ENCODE measurements at places on chromosomes 4 and X.

DNA sequence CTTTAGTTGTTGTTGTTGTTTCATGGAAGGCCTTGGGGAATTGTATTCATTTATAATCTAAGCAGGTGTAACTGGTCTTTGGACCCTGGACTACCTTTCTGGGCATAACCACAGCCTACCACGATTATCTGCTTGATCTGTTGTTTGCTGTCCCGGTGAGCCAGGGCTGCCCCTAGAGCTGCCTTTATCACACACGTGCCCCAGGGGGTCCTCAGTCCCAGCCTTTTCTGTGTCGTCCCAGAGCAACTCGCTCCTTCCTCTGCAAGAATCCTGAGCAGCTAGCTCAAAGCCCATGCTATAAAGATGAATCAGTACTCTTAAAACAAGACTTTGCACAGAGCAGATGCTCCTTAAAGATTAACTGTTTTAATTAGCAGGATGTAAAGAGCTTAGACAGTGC is 273.2 kb downstream of the EVC2 start:
- no peaks in the 10 kb centered on the region for H3K36me3 ChIP-seq
- no peak overlapping the region for H3K27ac ChIP-seq
- H3K4me1 ChIP-seq, result no peaks in the 10 kb centered on the region
- no peaks in the 10 kb centered on the region for H3K27me3 ChIP-seq
- H3K4me3 ChIP-seq, result no peak overlapping the region

DNA sequence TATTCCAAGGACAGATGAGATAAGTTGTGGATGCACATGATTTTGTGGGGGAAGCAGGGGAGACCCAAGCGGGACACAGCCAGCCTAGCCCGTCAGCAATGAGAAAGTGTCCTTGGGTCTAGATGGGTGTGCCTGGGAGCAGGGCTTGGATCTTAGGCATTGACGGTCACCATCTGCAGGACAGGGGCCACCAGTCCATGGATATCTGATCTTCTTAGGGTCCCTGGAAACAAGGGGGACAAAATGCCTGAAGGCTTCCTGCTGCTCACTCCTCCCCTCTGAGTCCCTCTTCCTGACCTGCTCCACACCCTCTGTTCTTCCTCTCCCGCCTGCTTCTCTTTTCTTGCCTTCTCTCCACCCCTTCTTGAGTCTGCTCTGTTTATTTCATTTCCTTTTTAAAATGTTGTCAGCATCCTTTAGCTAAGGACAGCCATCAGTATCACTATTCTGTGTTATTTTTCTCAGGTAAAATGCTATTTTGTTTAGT is 298.4 kb downstream of the RAPGEF2 start:
- no peaks in the 10 kb centered on the region for H3K36me3 ChIP-seq
- H3K4me1 ChIP-seq, result no peaks in the 10 kb centered on the region
- no peak for DNase-seq
- no peak overlapping the region for H3K4me3 ChIP-seq
- no peak overlapping the region for H3K27ac ChIP-seq

GRCh38 chr4:128286474-128287058 is 1.0 kb downstream of the PGRMC2 start:
- peaks cover 22% of the 10 kb centered on the region for H3K4me1 ChIP-seq
- no peaks in the 10 kb centered on the region for H3K27me3 ChIP-seq
- H3K27ac ChIP-seq, result peak overlapping the region; percentile 98
- H3K36me3 ChIP-seq, result no peaks in the 10 kb centered on the region
- DNase-seq, result peak; percentile 48

DNA sequence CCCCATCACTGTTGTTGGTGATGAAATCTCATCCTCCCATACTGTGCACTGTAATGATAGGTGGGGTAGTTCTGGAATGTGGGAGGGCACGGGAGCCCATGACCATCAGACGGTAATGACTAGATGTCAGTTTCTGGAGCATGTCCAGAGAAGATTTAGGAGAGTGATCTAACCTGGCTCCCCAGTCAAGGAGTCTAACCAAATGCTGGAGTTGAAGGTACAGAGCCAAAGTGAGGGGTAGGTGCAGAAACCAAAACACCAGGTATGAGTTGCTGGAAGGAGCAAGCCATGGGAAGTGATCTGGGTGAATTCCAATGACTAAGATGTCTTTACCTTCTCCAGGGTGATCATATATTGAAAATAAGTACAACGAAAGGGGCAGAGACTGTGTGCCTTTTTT is 296.9 kb downstream of the INPP4B start:
- no peaks in the 10 kb centered on the region for H3K27me3 ChIP-seq
- no peaks in the 10 kb centered on the region for H3K4me1 ChIP-seq
- no peak overlapping the region for H3K27ac ChIP-seq
- DNase-seq, result no peak
- H3K4me3 ChIP-seq, result no peak overlapping the region

DNA sequence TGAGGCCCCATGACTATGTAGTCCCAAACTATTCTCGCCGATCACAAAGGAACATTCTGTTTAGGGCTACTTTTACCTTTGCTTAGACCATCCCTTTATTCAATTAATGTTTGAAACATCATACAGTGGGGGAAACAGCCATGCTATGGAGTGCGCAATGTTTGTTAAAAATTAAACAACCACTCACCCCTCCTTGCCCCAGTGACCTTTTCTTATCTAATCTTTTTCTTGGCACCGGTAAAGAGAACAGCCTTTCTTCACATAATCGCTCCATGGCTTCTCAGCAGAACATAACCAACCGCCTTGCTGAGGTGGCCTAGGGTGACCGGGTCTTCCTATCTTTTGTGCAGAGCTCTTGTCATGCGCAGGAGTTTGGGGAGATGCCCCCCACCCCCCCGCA is 152.6 kb downstream of the VCX3A start:
- no peaks in the 10 kb centered on the region for H3K4me1 ChIP-seq
- H3K4me3 ChIP-seq, result no peak overlapping the region
- H3K27me3 ChIP-seq, result no peaks in the 10 kb centered on the region
- H3K27ac ChIP-seq, result no peak overlapping the region
- DNase-seq, result no peak

GRCh38 chrX:110242371-110242770 is 75.5 kb downstream of the AMMECR1 start:
- H3K27ac ChIP-seq, result no peak overlapping the region
- no peaks in the 10 kb centered on the region for H3K4me1 ChIP-seq
- DNase-seq, result no peak
- H3K4me3 ChIP-seq, result no peak overlapping the region
- H3K36me3 ChIP-seq, result no peaks in the 10 kb centered on the region

GRCh38 chr4:153114771-153115321 is 89.4 kb upstream of the TRIM2 start:
- peaks cover 43% of the 10 kb centered on the region for H3K4me1 ChIP-seq
- peak overlapping the region; percentile 88 for H3K27ac ChIP-seq
- H3K36me3 ChIP-seq, result no peaks in the 10 kb centered on the region
- peak overlapping the region; percentile 1 for H3K4me3 ChIP-seq
- DNase-seq, result peak; percentile 50

GRCh38 chrX:154719132-154719675 is 31.7 kb downstream of the GAB3 start:
- H3K27ac ChIP-seq, result peak overlapping the region; percentile 73
- H3K4me3 ChIP-seq, result no peak overlapping the region
- no peaks in the 10 kb centered on the region for H3K27me3 ChIP-seq
- DNase-seq, result no peak
- no peaks in the 10 kb centered on the region for H3K36me3 ChIP-seq

DNA sequence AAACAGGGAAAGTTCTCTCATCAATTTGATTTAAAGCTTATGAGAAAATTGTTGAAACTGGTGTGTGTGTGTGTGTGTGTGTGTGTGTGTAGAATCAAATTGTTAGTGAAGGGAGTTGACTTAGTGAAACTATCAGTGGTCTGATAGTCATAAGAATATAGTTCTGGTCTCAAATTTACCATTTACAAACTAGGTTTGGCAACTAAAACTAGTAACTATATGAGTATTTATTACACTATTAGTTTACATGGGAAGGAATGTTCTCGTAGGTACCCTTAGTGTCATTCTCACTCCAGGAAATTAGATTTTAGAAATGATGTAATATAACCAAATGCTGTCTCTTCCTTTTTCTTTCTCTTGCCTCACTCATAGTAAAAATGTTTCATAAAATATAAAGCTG is 11.9 kb downstream of the SULT1E1 start:
- no peaks in the 10 kb centered on the region for H3K27me3 ChIP-seq
- no peak overlapping the region for H3K27ac ChIP-seq
- no peaks in the 10 kb centered on the region for H3K4me1 ChIP-seq
- no peak overlapping the region for H3K4me3 ChIP-seq

GRCh38 chrX:118497180-118497818 is 1.7 kb downstream of the DOCK11 start:
- no peaks in the 10 kb centered on the region for H3K27me3 ChIP-seq
- peaks cover 7% of the 10 kb centered on the region for H3K36me3 ChIP-seq
- H3K4me1 ChIP-seq, result peaks cover 13% of the 10 kb centered on the region
- peak overlapping the region; percentile 77 for H3K27ac ChIP-seq

DNA sequence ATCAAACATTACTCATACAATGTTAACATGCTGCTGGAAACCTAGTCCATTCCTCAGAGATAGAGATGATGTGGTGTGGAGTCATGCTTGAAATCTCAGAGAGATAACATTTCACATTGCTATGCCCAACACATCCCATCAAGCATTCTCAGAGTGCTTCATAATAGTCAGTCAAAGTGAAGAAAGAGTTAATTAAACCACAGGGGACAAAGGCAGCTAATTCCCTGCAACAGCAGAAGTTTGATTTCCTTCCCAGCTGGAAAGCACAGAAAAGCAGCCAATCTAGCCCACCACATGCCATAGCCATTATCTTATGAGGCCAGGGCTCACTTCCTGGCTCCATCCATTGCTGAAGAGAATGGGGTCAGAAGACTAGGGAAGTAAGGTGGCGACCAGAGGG is 8.9 kb downstream of the KDR start:
- no peak overlapping the region for H3K4me3 ChIP-seq
- no peak overlapping the region for H3K27ac ChIP-seq
- H3K4me1 ChIP-seq, result no peaks in the 10 kb centered on the region
- no peaks in the 10 kb centered on the region for H3K27me3 ChIP-seq
- no peaks in the 10 kb centered on the region for H3K36me3 ChIP-seq

DNA sequence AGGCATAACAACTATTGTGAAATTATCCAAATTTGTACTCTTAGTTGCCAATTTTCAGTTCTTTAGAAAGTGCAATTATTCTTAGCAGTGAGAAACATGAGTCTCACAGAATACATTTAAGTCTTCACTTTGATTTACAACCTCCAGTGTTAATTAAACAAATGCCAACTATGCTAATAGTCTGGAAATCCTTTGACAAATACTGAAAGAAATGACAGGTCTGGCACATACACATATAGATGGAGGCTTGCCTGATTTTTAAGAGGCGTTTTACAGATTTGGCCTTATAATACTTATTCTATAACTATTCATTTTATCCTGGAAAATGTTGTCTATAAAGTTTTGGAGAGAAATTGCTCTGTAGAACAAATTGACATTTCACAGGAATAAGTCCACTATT is 320.1 kb downstream of the TRIML1 start:
- H3K27ac ChIP-seq, result no peak overlapping the region
- no peak overlapping the region for H3K4me3 ChIP-seq
- no peaks in the 10 kb centered on the region for H3K4me1 ChIP-seq
- H3K36me3 ChIP-seq, result no peaks in the 10 kb centered on the region

GRCh38 chrX:40085102-40085551 is 12.6 kb downstream of the BCOR start:
- H3K4me3 ChIP-seq, result no peak overlapping the region
- DNase-seq, result no peak
- peaks cover 17% of the 10 kb centered on the region for H3K4me1 ChIP-seq
- no peak overlapping the region for H3K27ac ChIP-seq

- no peak overlapping the region for H3K27ac ChIP-seq
- H3K27me3 ChIP-seq, result no peaks in the 10 kb centered on the region
- no peak overlapping the region for H3K4me3 ChIP-seq
Measured at GRCh38 chr4:100981447-100982204, 365.7 kb downstream of the PPP3CA start.

DNA sequence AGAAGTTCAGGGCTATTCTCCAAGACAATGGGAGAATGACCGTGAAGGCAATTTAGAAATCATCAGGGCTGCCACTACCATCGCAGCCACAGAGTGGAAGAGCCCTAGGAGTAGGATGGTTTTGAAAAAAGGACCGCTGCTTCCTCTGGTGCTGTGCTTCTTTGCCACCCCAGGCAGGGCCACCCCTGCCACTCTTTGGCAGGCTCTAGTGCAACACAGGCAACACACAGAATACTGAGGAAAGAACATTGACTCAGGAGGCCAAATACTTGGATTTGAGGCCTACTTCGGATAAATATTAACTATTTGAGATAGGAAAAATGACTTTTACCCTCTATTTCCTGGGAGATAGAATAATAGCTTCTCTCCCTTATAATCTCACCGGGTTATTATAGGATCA is 228.9 kb upstream of the BOD1L1 start:
- H3K4me3 ChIP-seq, result no peak overlapping the region
- H3K36me3 ChIP-seq, result no peaks in the 10 kb centered on the region
- no peak for DNase-seq
- H3K4me1 ChIP-seq, result no peaks in the 10 kb centered on the region
- H3K27ac ChIP-seq, result no peak overlapping the region

- H3K27ac ChIP-seq, result no peak overlapping the region
- no peaks in the 10 kb centered on the region for H3K27me3 ChIP-seq
- no peaks in the 10 kb centered on the region for H3K36me3 ChIP-seq
Measured at GRCh38 chr4:140212646-140213045, 58.7 kb upstream of the MAML3 start.

GRCh38 chr4:95017305-95018064 is 259.7 kb downstream of the BMPR1B start:
- no peak overlapping the region for H3K4me3 ChIP-seq
- H3K27me3 ChIP-seq, result no peaks in the 10 kb centered on the region
- no peaks in the 10 kb centered on the region for H3K36me3 ChIP-seq
- no peak for DNase-seq
- no peaks in the 10 kb centered on the region for H3K4me1 ChIP-seq

GRCh38 chr4:147117431-147117830 is 171.8 kb upstream of the TTC29 start:
- peaks cover under 1% of the 10 kb centered on the region for H3K27me3 ChIP-seq
- H3K27ac ChIP-seq, result no peak overlapping the region
- H3K36me3 ChIP-seq, result no peaks in the 10 kb centered on the region
- H3K4me1 ChIP-seq, result no peaks in the 10 kb centered on the region
- H3K4me3 ChIP-seq, result no peak overlapping the region

- no peak overlapping the region for H3K4me3 ChIP-seq
- peaks cover 5% of the 10 kb centered on the region for H3K4me1 ChIP-seq
- H3K27me3 ChIP-seq, result no peaks in the 10 kb centered on the region
- no peak overlapping the region for H3K27ac ChIP-seq
- no peaks in the 10 kb centered on the region for H3K36me3 ChIP-seq
- DNase-seq, result no peak
Measured at GRCh38 chr4:1271686-1272085, 18.0 kb upstream of the MAEA start.

DNA sequence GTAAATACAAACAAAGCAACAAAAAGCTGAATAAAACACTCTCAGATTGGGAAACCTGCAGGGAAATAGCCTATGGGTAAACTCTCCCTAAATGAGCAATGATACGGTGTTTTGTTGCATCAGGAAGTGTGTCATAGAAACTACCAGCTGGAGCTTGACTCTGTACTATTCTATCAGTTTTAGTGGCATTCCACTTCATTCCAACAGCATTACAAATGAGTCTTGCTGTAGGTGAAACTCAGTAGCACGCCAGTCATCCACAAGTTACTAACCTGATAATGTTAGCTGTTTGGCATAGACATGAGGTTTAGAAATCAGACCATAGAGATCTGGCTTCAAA is 24.9 kb downstream of the FGFBP1 start:
- DNase-seq, result no peak
- peaks cover 8% of the 10 kb centered on the region for H3K27me3 ChIP-seq
- no peak overlapping the region for H3K27ac ChIP-seq
- H3K36me3 ChIP-seq, result no peaks in the 10 kb centered on the region

- peaks cover 6% of the 10 kb centered on the region for H3K4me1 ChIP-seq
- H3K36me3 ChIP-seq, result no peaks in the 10 kb centered on the region
- H3K27ac ChIP-seq, result no peak overlapping the region
- H3K27me3 ChIP-seq, result peaks cover 32% of the 10 kb centered on the region
Measured at GRCh38 chr4:95551653-95552052, 2.9 kb upstream of the UNC5C start.

- H3K4me3 ChIP-seq, result no peak overlapping the region
- no peaks in the 10 kb centered on the region for H3K27me3 ChIP-seq
- H3K36me3 ChIP-seq, result no peaks in the 10 kb centered on the region
- no peaks in the 10 kb centered on the region for H3K4me1 ChIP-seq
- no peak for DNase-seq
Measured at GRCh38 chr4:87863486-87863885, 30.7 kb downstream of the MEPE start.
